ENCODE measurements at places on chromosomes 16 and 17.

- DNase-seq = no peak
These were observed 29.1 kb downstream of the ARSG start for GRCh38 chr17:68320311-68320865.

- no peak for DNase-seq
These were observed 1.3 kb upstream of the CCDC102A start for GRCh38 chr16:57537581-57538234.

DNA sequence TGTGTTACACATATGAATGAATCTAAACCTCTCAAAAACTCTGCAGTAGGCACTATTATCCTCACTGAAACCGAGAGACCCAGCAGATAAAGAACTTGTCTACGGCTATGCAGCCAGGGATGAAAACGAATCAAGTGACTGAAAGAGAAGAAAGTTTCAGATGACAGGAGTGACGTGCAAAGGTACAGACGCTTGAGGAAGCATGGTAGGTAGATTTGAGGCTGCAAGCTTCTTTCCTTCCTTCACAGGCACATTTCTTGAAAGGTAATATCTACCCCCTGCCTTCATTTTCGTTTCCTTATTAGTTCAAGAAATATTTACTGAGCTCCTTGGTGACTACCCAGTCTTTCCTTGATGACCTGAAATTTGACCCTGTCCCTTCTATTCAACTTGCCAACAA lies 211.5 kb upstream of the AXIN2 start:
- DNase-seq = no peak

DNA sequence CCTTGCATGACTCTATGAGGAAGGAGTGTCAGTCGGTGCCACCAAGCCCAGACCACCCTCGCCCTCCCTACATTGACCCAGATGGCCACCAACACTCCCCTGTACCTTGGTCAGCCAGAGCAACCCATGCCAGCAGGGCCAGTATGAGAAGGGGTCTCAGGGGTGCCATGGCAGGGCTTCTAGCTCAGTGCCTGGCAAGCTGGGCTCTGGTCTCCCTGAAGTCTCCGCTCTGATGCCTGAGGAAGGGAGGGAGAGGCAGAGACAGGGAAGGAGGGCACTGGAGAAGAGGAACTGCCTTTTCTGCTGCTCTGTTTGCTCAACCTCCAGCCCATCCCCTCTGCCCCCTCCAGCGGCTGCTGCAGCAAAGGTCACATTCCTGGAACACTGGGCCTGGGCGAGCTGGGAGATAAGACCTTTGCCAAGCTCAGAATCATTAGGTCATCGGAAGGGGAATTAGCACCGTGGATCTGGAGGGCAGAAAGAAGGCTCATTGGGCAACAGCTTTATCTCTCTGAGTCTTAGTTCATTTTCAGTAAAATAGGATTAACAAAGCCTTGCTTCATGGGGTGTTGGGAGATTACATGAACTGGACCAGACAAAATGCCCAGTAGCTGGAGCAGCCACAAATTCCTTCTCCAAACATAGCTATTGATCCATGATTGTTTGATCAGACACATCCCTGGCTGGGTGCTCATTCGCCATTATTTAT lies at the start of gene VTN:
VTN (minus strand) TSS at position 273 of the 709 bp plus-strand sequence; CDS start at position 169, 104 bp downstream.
- no peak for DNase-seq

GRCh38 chr17:66543526-66543925 lies 241.1 kb downstream of the PRKCA start:
- DNase-seq = no peak

GRCh38 chr17:4266550-4266949 lies 2.8 kb upstream of the ANKFY1 start:
- no peak for DNase-seq

DNA sequence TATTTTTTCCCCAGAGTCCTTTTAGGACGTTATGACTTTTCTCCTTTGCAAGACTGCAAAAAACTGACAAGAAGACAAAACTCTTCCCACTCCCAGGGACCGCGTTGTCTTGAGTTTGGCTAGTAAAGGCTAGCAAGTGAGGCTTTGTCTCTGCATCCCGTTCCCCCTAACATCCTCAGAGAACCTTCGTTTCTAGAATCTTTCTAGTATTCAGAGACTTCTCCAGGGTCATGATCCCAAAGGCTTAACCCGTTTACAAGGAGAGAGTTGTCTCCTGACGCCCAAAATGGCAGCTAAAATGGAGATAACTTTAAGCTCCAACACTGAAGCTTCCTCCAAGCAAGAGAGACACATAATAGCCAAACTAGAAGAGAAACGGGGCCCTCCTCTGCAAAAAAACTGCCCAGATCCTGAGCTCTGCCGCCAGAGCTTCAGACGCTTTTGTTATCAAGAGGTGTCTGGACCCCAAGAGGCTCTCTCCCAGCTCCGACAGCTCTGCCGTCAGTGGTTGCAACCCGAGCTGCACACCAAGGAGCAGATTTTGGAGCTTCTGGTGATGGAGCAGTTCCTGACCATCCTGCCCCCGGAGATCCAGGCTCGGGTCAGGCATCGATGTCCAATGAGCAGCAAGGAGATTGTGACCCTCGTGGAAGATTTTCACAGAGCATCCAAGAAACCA lies 843 bp downstream of the ZNF174 start:
- DNase-seq = no peak

DNA sequence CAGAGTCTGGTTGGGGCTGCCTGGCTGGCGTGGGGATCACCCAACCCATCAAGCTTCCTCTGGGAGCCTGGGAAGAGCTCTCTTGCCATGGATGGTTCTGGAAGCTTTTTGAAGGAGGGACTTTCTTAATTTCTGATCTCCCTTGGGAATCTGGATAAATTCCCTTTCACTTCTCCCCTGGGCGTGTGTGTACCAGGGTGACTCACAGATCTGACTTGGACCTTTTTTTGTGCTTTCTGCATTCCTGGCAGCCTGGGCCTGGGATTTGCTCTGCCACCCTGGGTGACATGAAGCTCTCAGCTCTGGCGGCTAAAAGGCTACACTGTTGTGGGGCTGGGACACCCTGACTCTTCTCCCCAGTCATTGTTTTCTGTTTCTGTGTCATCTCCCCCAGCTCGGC lies 70.1 kb downstream of the ABCC1 start:
- DNase-seq = no peak

- DNase-seq = no peak
These were observed 369.2 kb downstream of the SHISA9 start for GRCh38 chr16:13270602-13271001.

DNA sequence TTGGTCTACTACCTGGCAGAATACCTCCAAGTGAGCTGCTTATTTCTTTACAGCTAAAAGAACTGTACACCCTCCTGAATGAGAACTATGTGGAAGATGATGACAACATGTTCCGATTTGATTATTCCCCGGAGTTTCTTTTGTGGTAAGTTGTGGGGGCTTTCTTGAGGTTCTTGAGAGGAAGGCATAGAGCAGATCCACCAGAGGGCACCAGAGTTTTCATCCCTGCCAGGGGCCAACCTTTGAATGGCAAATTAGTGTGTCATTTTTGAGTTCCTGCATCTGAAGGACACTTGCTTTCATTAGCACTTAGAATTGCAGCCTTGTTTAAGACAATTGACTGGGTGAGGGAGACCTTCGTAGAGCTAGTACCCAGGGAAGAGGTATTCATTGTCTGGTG lies 35.0 kb downstream of the NMT1 start:
- DNase-seq = no peak

GRCh38 chr16:55351936-55352335 lies 27.9 kb downstream of the IRX6 start:
- DNase-seq = no peak

DNA sequence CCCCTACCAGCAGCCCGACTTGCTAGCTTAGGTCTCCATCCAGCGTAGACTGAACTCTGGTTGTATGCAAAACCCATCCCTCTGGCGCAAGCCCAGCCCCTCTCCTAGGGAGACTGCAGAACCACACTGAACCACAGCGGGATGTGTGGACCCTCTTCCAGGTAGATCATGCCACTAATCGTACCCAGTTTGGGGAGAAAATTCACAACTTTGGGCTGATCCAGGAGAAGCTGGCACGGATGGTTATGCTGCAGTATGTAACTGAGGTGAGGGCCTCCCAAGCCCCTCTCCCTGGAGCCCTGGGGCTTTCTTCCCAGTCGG lies 3.2 kb downstream of the ACADVL start:
- DNase-seq = no peak

GRCh38 chr17:30550512-30551273 lies 73.5 kb downstream of the GOSR1 start:
- DNase-seq = no peak

DNA sequence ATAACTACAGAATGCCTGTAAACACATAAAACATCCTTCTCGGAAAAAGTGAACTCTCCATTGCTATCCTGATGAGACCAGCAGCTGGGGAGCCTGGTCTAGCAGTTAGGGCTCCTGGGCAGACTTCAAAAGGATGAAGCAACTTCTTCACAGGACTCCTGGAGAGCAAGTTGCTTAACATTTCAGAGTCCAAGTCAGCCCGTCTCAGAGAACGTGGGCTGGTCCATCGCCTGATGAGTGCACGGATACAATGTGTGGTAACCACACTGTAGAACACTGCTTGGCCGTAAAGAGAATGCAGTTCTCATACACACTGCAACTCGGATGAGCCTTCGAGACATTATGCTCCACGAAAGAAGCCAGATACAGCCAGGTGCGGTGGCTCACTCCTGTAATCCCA lies 52.7 kb downstream of the TMEM235 start:
- DNase-seq = no peak

DNA sequence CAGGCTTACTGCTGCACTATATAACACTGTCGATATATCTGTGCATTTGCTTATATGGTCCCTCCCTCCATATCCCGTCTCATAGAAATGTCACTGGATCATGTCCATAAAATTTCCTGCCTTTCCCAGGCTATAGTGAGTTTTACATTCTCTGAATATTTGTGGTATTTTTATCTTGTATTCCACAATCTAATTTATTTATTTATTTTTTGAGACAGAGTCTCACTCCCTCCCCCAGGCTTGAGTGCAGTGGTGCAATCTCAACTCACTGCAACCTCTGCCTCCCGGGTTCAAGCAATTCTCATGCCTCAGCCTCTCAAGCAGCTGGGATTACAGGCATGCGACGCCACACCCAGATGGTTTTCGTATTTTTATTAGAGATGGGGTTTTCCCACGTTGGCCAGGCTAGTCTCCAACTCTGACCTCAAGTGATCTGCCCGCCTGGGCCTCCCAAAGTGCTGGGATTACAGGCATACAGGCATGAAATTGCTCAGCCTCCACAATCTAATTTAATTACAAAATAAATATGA lies 12.9 kb downstream of the TRIM37 start:
- no peak for DNase-seq

DNA sequence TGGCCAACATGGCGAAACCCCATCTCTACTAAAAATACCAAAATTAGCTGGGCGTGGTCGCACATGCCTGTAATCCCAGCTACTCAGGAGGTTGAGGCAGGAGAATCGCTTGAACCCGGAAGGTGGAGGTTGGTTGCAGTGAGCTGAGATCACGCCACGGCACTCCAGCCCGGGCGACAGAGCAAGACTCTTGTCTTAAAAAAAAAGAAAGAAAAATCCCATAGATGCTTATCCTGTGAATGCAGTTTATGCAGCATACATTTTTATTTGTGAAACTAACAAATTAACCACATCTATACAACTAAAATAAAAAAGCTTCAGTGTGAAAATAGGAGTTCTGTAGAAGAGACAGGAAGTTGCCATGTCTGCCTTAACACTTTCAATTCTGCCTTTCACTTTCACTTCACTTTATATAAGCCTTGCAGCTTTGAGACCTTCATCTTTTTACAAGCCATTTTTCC lies 7.1 kb downstream of the IGSF6 start:
- DNase-seq = peak; percentile 48

- DNase-seq = no peak
These were observed 14.7 kb downstream of the BCO1 start for GRCh38 chr16:81253141-81253540.

DNA sequence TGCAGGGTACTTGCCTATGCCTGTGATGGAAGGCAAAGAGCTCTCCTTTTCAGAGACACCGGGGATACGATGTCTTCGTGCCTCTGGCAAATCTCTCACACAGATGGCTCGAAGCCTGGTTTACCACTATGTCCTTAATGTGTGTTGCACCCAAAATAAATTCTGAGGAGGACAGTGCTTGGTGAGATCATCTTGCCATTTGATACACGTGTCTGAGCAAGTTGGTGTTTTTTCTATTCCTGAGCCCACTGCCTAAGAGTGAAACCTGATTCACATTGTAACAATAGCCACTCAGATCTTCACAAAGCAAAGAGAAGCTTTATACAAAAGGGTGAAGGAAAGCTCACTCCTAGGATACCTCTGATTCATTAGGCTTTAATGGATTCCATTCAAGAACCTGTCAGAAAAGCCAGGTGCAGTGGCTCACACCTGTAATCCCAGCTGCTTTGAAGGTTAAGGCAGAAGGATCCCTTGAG lies 33.1 kb upstream of the AKAP1 start:
- DNase-seq = no peak

- DNase-seq = no peak
These were observed 11.9 kb upstream of the SHCBP1 start for GRCh38 chr16:46632778-46633733.

- no peak for DNase-seq
These were observed 16.0 kb downstream of the GUCY2D start for GRCh38 chr17:8018436-8018835.

GRCh38 chr16:57071831-57072582 lies 20.4 kb upstream of the CPNE2 start:
- DNase-seq = no peak

GRCh38 chr16:73797115-73797514 lies 499.5 kb upstream of the PSMD7 start:
- no peak for DNase-seq

GRCh38 chr17:75808905-75809621 lies 24.5 kb downstream of the UNK start:
- DNase-seq = no peak

- no peak for DNase-seq
These were observed 238.0 kb downstream of the HS3ST3A1 start for GRCh38 chr17:13363771-13364170.

DNA sequence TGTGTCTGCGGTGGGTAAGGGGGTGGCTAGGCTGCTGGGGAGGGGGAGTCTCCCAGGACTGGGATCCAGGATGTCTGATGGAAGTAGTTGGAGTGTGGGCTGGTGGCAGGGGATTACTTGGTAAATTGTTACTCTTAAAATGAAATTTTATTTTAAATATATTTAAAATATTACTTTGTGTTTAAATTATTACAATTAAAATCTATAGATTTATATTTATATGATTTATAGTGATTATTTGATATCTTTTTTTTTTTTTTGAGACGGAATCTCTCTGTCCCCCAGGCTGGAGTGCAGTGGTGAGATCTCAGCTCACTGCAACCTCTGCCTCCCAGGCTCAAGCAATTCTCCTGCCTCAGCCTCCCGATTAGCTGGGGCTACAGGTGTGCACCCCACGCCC lies 18.6 kb downstream of the CPNE2 start:
- no peak for DNase-seq
